ENCODE measurements at places on chromosomes 4 and X.

- no peak for DNase-seq
Measured at GRCh38 chr4:80097400-80098177, 24.6 kb upstream of the ANTXR2 start.

GRCh38 chr4:53432528-53433424 lies 55.3 kb downstream of the FIP1L1 start:
- DNase-seq, result no peak

- DNase-seq, result no peak
Measured at GRCh38 chr4:29559286-29559685, 1160.9 kb upstream of the PCDH7 start.

- DNase-seq, result no peak
Measured at GRCh38 chrX:39827951-39828350, 269.8 kb downstream of the BCOR start.

DNA sequence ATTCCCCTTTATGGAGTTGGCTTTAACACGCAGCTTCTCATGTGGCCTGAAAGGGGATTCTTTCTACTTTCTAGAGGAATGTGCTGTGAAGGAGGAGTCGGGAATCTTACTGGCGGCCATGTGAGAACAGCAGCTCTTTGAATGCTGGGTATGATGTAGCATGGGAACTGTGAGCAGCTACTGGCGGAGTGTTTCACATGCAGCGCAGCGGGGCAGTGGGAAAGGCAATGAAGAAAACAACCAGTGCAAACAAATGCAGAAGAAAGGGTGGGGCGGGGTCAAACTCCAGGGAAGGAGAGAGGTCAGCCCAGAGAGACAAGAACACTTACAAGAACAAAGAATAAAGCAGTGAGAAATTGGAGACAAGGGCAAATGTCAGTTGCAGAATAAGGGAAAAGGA lies 363.8 kb upstream of the FTHL17 start:
- DNase-seq, result no peak

- no peak for DNase-seq
Measured at GRCh38 chrX:74419864-74420195, 1.5 kb upstream of the SLC16A2 start.

- DNase-seq, result no peak
Measured at GRCh38 chr4:74971862-74972261, 38.9 kb downstream of the PARM1 start.

DNA sequence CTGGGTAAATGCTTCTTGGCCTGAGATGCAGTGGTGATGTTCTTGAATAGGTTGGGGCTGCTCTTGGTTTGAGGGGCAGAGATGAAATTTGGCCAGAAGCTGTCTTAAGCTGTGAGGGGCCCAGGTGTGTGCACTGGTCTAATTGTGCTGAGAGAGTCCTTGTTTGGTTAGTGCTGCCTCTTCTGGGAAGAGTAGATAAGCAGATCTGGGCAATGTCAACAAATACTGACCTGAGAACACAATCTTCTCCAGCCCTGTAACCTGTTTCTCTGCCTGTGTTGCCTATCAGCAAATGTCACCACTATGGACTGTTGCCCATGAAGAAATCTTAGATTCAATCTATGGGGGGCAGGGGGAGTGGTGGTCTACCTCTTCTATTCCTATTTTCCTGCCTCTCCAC lies 17.2 kb upstream of the USP27X start:
- DNase-seq, result no peak

DNA sequence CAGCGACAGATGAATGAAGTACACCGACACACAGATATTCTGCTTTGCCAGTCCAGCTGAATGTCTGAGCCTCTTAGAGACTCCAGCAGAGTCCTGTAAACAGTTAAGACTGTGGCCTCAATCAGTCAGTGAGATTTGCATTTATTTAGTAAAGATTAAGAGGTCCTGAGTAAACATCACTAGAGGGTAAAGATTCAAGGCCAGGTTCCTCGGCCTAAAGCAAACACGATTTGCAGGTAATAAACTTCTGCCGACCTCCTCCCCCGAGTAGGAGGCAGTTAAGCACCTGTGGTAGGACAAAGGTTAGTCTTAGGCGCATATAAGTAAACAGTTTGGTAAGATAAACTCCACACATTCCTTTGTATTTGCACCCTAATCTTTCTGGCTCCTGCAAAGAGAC lies 99.6 kb downstream of the CFAP47 start:
- DNase-seq, result no peak

GRCh38 chr4:111883557-111883999 lies 261.7 kb upstream of the FAM241A start:
- DNase-seq, result no peak

GRCh38 chrX:67558267-67558666 lies 14.4 kb downstream of the AR start:
- no peak for DNase-seq

- no peak for DNase-seq
Measured at GRCh38 chrX:79413963-79414362, 46.8 kb upstream of the ITM2A start.
